ENCODE measurements at places on chromosomes 12 and 14.

DNA sequence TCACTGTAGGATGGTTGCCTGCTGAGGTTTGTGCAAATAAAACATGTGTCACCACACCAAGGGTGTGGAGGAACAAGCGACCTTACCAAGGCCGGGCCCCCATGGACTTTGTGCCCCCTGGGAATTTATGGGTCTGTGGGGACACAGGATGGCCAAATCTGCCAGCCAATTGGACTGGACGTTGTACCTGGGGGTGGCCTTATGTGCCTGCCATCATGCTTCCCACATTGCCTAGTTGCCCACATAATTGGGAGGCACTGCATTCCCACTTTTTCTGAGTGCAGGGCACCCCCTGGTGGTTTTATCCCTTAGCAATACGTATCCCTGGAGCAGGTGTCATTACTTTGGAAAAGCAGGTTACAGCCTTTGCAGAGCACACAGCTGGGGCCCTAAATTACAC is 92.6 kb upstream of the TMPO start:
- no peak for DNase-seq

GRCh38 chr12:58026426-58026825 is 85.1 kb downstream of the ATP23 start:
- no peak for DNase-seq

DNA sequence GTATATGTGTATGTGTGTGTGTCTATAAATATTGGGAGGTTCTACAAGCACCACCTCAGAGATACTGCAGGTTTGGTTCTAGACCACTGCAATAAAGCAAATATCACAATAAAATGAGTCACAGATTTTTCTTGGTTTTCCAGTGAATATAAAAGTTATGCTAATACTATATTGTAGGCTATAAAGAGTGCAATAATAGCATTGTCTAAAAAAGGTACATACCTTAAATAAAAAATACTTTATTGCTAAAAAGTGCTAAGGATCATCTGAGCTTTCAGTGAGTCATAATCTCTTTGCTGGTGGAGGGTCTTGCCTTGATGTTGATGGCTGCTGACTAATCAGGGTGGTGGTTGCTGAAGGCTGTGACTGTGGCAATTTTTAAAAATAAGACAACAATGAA is 111.1 kb downstream of the VEZT start:
- DNase-seq: no peak

DNA sequence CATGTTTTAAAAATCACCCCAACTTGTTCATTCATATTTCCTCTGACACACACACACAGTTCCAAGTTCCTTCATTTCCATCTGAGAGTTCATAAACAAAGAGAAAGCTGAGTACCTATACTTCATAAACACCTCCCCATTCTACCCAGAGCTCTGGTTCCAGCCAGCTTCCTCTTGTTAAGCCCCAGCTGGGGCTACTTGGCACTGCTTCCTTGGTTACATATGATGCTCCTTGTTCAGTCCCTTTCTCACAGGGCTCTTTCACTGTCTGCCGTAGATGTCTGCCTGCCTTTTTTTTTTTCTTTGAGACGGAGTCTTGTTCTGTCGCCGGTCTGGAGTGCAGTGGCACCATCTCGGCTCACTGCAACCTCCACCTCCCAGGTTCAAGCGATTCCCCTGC is 77.5 kb downstream of the COX16 start:
- DNase-seq: no peak

DNA sequence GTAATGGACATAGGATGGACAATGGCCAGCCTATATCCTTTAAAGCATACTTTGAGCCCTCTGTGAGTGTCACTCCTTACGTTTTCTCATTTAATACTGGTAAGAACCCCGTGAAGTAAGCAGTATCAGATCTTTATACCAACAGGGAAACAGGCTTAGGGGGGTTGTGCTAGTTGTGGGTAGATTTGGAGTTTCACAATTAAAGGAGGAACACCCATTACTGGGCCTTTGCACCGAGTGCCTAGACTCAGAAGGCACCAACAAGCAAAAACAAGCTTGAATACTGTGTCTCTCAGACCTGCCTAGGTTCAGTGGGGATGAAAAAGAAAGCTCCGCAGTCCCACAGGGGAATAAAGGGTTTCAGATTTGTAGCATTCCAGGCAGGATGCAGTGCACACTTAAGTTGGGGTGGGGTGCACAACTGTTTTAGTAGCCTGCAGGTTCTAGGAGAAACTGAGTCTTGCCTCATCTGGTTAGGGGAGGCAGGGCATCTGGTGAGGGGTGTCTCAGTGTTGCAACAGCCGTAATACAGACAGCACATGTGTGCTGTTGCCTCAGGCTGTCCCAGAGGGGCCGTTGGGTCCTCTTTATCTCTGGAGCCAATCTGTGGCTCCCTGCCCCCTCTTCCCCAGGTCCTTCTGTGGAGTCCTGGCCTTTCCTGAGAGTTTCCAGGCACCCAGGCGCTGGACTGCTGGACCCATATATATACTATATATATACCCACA is 51.2 kb downstream of the IRAK3 start:
- DNase-seq: no peak

GRCh38 chr14:36757734-36758601 is 96.3 kb downstream of the PAX9 start:
- no peak for DNase-seq

DNA sequence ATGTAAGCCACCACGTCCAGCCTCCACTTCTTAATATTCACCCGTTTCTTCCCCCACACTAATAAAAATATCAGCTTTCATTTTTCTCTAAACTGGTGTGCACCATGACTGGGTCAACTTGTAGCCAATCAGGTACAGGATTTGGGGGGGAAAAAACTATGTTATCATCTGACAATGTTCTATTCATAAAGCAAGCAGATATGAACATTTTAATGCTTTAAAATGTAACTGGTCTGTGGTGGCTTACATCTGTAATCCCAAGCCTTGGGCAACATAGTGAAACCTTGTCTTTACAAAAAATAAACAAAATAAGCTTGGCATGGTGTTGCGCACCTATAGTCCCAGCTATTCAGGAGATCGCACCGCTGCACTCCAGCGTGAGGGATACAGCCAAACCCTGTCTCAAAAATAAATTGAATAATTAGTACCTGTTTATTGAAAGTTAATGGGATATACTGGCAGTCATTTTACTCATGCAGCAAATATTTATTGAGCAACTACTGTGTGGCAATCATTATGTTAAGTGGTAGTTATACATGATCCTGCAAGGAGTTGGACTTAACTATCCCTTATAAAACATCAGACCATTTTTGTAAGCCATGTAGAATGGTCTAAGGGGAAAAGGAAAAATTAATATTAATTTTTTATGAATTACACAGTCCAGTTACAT is 15.3 kb upstream of the ITPR2 start:
- DNase-seq: no peak

DNA sequence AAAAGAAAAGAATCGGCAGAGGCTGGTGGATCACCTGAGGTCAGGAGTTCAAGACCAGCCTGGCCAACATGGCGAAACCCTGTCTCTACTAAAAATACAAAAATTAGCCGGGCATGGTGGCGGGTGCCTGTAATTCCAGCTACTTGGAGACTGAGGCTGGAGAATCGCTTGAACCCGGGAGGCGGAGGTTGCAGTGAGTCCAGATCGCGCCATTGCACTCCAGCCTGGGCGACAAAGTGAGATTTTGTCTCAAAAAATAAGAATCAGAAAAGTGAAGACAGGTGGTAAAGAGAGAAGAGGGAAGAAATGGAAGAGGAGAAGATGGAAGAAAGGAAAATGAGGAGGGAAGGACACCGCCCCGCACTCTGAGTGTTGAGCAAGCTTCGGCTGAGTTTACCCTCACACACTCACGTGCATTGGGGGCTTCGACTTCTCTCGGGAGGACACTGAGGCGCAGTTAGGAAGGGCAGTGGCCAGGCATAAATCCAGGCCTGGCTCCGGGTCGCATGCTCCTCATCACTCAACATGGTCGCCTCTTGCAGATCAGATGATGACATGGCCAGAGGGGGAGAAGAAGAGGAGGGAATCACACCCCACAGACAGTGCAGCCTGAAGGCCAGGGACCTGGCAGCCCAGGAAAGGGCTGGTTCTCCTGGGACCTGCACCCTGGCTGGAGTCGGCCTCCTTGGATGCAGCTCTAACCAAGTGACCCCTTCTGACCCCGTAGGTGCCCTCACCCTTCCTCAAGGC is 61.1 kb downstream of the PRMT8 start:
- DNase-seq: no peak

- no peak for DNase-seq
Observed at GRCh38 chr14:52013984-52014600, 24.7 kb downstream of the RTRAF start.

GRCh38 chr12:104994336-104994735 is 8.2 kb downstream of the NOPCHAP1 start:
- DNase-seq: no peak

- no peak for DNase-seq
Observed at GRCh38 chr12:108598553-108599250, 818 bp upstream of the TMEM119 start.

DNA sequence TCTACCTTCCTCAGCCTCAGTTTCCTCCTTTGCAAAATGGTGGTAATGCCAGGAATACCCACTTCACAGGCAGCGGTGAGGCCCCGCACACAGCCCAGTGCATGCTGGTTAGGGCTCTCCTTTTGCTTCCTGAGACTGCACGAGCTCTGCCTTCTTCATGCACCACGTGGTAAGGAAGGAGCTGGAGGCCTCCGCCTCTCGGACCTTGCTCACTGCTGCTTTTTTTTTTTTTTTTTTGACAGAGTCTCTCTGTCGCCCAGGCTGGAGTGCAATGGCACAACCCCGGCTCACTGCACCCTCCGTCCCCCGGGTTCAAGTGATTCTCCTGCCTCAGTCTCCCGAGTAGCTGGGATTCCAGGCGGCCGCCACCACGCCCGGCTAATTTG is 18.1 kb downstream of the TAMALIN start:
- peak; percentile 82 for DNase-seq

GRCh38 chr12:123801573-123802178 is 39.6 kb downstream of the DNAH10 start:
- DNase-seq: peak; percentile 11

DNA sequence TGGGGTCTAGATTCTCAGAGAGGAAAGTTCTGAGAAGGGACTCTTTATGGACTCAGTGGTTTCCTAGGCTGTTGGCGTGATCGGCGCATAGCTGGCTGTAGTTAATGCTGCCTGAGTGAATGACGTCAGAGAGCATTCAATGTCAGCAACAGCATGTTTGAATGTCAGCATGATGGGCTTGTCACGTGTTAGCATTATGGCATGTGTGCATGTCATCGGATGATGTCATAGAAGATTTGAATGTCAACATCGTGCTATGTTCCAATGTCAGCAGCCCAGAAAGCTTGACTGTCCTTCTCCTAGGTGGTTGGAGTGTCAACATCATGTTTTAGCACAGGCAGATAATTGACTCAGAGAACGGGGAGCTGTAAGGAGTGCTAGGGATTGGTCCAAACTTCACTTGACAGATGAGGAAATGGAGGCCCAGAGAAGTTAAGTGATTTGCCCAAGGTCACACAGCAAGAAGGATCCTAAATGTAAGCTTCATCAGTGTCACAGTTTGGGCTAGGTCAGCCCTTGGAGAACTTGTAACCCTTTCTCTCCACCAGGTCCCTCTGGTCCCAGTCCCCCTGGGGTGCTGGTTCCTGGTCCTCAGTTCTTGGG is 45.5 kb downstream of the MVK start:
- no peak for DNase-seq

- no peak for DNase-seq
Observed at GRCh38 chr12:26659930-26660329, 173.1 kb downstream of the ITPR2 start.

GRCh38 chr14:74244115-74244514 is 4.9 kb downstream of the VSX2 start:
- no peak for DNase-seq

DNA sequence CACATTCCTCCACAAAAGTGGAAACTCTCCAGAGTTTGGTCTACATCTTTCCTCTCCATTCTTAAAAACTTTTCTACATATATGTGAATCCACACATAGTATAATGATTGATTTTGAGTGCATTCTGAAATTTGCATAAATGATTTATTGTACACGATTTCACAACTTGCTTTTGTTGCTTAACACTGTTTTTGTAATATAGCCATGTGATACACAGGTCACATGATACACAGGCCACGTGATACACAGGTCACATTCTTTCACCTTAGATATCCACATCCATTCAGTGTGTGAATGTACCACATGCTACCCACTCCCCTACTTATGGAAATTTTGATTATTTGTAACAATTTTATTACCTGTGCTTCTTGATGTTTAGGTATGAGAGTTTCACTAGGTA is 319.1 kb downstream of the ZFP36L1 start:
- no peak for DNase-seq

GRCh38 chr14:101062601-101063000 is 159.1 kb upstream of the RTL1 start:
- no peak for DNase-seq

GRCh38 chr12:132118876-132119275 is 25.2 kb downstream of the DDX51 start:
- DNase-seq: no peak

DNA sequence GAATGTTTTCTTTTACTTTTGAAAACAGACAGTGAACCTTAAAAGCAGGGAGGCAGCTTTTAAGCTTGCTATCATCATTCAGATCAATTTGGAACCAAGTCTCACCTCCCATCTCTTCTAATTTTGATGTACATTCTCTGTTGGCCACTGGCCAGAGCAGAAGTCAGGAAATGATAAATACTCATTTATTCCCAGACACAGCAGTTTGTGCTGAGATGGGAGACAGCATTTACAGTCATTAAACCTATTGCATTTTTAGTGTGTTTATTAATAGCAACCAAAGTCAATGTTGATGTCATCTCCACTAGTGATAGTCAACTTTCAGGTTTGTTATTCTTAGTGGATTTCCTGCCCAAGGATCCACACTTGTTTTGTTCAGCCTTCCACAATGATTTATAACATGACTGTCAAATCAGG is 320.0 kb upstream of the ATP2B1 start:
- DNase-seq: peak; percentile 28

DNA sequence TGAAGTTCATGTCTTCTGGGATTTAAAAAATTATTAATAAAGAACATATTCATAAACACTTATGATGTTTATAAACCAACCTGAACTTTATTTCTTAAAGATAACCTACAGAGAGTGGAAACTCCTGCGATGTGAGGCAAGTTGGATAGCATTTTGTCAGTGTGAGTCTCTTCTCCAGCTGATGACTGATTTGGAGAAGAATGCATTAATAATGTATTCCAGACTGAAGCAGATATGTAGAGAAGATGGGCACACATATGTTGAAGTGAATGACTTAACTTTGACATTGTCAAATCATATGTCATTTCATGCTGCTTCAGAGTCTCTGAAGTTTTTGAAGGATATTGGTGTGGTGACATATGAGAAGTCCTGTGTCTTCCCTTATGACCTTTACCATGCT is 7.3 kb downstream of the HELB start:
- no peak for DNase-seq

DNA sequence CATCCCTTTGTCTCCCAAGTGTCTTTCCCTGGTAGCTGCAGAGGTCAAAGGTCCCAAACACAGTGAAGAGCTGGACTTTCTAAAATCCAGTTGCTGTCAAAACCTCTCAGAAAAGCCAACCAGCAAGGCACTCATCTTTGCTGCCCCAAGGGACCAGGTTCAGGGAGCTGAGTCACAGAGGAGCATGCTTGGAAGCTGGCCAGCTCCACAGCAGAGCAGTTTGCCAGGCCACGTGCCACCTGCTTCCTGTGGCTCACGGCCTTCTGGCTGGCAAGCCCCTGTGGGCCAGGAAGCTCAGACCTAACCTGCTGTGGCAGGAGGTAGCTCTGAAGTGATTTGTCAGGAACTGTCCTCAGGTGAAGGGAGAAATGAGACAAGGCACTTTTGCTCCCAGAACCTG is 3.6 kb downstream of the ISCU start:
- peak; percentile 66 for DNase-seq

GRCh38 chr12:74598819-74599218 is 61.2 kb downstream of the ATXN7L3B start:
- no peak for DNase-seq

GRCh38 chr14:75032939-75033338 is 18.3 kb downstream of the MLH3 start:
- no peak for DNase-seq
